Germinal center (tissue), 1 donor: ENCODE measurements at places on chromosomes 2 and 18.

DNA sequence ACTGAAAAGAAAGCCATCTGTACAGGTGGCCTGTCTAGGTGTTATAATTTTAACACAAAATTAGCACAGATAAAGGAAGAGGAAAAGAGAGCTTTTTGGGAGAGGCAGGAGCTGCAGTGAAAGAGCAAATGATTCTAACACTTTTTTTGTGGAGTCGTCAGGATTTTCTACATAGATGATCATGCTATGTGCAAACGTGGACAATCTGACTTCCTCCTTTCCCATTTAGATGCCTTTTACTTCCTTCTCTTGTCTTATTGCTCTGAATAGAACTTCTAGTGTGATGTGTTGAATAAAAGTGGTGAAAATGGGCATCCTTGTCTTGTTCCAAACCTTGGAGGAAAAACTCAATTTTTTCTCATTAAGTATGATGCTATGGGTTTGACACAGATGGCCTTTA is 334.5 kb downstream of the NBAS start:
- DNase-seq, result no peak

- no peak for DNase-seq
Observed at GRCh38 chr18:79518683-79519128, 123.0 kb downstream of the NFATC1 start.

- no peak for DNase-seq
Observed at GRCh38 chr2:14826518-14826917, 194.0 kb downstream of the LRATD1 start.

GRCh38 chr2:238866656-238867277 is 18.9 kb downstream of the TWIST2 start:
- no peak for DNase-seq

- no peak for DNase-seq
Observed at GRCh38 chr2:126029316-126029715, 626.6 kb upstream of the GYPC start.

DNA sequence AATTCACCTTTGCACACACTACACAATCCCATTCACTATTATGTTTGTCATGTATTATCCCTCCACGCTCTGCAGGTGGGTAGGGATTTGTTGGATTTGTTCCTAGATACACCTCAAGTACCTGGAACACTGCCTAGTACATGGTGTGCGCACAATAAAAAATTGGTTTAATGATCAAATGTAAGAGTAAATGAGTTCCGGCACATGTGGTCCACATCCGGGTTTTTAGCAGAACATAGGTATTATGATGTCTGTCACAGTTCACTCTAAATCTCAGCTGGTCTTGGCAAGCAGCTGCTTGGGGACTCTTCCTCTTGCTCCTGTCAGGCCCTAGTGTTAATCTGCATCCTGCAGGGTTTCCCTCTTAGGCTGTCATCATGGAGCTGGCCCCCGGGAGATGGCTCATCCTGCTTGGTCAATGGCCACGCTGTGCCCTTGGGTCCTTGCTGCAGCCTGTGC is 21.8 kb upstream of the IL1R1 start:
- DNase-seq, result no peak

GRCh38 chr18:63177259-63177658 is 142.3 kb downstream of the BCL2 start:
- DNase-seq, result no peak

DNA sequence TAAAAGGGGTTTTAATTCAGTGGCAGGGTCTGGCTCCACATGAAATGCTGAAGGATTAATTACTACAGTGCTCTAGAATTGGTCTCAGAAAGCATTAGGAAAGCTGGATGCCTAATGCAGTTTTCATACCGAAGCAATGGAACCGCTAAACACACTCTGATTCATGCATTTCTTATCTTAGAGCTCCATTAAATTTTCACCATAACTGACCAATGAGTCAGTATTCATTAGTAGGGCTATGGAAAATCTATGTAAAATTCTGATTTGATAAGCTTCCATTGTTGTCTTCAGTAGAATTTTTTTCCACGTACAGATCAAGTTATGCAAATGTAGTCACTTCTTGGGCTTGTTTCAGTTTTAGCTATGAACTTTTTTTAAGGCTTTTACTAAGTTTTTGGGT is 359.9 kb downstream of the ARHGAP15 start:
- DNase-seq, result no peak

GRCh38 chr2:40962026-40962425 is 510.1 kb upstream of the SLC8A1 start:
- no peak for DNase-seq

DNA sequence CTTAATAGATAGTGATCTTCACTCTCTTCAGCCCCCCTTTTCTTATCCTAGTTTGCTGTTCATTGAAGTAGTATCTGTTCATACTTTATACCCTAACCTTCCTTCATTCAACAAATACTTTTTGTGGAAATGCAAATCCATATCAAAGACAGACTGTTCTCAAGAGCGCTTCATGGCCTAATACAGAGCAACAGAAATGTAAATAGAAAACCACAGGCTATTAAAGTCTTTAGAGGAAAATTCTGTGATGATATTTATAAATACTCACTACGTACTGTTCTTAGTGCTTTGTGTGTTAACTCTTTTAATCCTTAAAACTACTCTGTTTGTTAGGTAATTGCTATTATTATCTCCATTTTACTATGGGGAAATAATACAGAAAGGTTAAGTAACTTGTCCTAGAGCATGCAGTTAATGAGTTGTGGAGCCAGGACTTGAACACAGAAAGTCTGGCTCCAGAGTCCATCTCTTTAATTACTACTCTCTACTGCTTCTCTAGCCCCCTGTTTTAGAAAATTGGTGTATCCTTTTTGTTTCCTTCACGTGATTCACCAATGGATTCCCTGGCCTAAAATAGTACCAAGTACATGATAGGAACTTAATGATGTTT is 2.9 kb downstream of the MDH1 start:
- DNase-seq, result peak; percentile 9

DNA sequence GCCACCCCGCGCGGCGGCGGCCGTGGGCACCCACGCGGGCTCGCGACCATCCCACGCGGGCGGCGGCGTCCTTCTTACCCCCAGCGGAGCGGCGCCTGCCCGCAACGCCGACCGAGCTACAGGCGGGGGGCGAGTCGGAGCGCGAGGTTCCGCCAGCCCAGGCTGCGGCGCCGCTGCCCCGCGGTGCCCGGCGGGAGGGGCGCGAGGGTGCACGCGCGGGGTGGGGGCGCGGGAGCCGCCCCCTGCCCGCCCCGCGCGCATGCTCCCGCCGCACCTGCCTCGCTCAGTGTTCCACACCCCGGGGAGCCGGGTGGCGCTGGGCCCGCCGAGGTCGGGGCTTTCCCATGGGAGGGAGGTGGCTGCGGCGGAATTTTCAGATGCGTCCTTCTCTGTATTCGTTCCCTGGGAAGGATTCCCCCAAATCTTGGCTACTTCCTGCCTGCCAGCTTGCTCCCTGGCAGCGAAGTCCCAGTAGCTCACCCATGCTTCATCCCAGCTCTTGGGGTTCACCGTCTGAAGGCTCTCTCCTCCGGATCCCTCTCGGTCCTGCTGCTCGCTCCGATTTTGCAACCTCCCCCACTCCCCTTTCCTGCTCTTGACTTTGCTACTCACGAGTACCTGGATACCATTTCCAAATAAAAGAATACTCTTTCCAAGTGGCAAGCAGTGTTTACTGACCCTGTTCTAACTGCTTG is at the start of gene L3MBTL4:
TSS of gene L3MBTL4 (minus strand) at position 189 of the 695 bp plus-strand sequence. CDS start 103,286 bp downstream, outside the sequence.
- peak; percentile 30 for DNase-seq

- no peak for DNase-seq
Observed at GRCh38 chr18:46055838-46056230, 16.2 kb downstream of the PSTPIP2 start.

GRCh38 chr18:6444466-6445228 is 29.9 kb upstream of the L3MBTL4 start:
- DNase-seq, result no peak

- DNase-seq, result no peak
Observed at GRCh38 chr2:240983996-240984498, 14.4 kb upstream of the SNED1 start.

DNA sequence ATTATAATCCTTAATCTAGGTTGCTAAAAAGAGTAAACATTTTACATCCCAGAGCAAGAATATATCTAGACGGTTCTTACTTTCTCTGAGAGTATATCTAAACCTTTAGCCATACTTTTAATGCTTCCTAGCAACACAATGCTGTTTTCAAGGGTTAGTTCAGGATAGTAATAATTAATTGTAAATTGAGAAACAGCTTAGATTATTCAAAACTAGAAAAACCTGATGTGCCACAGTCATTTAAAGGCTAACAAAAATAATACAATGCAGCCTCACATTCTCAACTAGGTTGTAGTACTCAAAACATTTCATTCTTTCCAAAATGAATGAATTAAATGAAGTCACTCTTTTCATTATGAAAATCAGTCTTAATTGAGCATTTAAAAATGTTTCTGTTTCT is 103.2 kb upstream of the OTX1 start:
- DNase-seq, result no peak

- peak; percentile 10 for DNase-seq
Observed at GRCh38 chr2:209771474-209772289, at the start of gene UNC80. TSS of gene UNC80 (plus strand) at chr2:209771832. CDS start at chr2:209772073, 241 bp downstream.

GRCh38 chr2:135473567-135473966 is 57.5 kb downstream of the ZRANB3 start:
- DNase-seq, result peak; percentile 41

GRCh38 chr2:223536546-223536945 is 65.6 kb downstream of the SCG2 start:
- no peak for DNase-seq

DNA sequence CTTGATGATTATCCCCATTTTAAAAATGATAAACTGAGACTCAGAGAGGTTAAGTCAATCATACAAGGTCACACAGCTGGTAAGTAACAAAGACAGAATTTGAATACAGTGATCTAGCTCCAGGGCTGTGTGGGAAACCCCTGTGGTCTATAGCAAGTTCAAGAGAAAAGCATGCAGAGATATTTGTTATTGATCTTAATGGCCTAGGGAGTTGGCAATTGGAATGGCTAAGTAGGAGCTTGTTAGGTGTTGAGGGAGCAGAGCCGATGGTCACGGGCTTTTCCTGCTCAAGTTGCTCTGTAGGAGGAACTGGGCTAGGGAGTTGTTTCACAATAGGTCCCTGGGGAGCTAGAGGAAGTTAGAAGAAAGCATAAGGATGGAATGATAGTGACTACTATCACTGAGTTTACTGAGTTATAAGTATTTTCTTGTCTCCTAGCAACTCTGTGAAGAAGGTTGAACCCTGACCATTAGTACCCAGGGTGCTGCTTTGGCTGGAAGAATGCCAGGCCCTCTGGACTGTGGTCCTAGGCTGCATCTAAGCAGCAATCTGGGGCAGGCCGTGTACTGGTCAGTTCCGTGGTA is 30.0 kb downstream of the RNF125 start:
- DNase-seq, result no peak

DNA sequence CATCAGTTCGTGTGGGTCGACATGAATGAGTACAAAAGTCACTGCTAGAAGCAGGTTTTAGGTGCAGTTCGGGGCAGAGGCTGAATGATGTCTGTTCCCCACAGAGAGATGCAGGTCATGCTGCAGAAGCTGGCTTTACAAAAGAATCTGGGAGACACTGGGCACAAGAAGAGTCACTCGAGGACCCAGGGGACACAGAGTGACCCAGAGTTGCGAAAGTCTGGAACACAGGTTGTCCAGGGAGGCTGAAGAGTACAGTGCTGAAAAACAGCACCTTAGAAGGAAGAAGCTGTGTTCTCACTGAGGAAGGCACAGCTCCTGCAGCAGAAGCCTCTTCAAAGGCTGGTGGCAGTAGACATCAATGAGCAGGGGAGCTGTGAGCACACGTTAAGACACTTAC is 14.8 kb downstream of the CACNB4 start:
- DNase-seq, result no peak

GRCh38 chr2:135076556-135076955 is 24.5 kb downstream of the RAB3GAP1 start:
- DNase-seq, result no peak

DNA sequence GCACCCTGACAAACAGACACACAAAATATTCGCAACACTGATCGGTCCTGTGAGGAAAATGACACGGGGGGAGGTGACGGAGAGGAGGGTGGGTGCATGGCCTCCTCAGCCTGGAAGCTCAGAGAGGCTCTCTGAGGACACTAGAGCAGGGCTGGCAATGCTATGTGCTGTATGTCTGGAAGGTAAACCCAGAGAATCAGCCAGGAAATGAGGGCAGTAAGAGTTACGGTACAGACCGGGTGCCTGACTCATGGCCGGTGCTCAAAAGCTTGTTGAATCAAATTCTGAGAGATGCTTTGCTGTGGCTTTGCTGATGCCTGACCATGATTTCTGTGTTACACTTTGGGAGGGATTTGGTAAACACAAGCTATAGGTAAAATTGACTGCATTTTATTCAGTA is 81.9 kb downstream of the CCDC93 start:
- no peak for DNase-seq

- peak; percentile 51 for DNase-seq
Observed at GRCh38 chr2:208373460-208374089, 33.0 kb upstream of the PTH2R start.

- no peak for DNase-seq
Observed at GRCh38 chr2:207399301-207399700, 130.5 kb upstream of the CREB1 start.

GRCh38 chr2:160516547-160517365 is 23.1 kb upstream of the RBMS1 start:
- no peak for DNase-seq

GRCh38 chr2:198374375-198375082 is 570.1 kb downstream of the PLCL1 start:
- DNase-seq, result peak; percentile 14

GRCh38 chr2:146481629-146482028 is 1363.2 kb upstream of the ACVR2A start:
- DNase-seq, result no peak

DNA sequence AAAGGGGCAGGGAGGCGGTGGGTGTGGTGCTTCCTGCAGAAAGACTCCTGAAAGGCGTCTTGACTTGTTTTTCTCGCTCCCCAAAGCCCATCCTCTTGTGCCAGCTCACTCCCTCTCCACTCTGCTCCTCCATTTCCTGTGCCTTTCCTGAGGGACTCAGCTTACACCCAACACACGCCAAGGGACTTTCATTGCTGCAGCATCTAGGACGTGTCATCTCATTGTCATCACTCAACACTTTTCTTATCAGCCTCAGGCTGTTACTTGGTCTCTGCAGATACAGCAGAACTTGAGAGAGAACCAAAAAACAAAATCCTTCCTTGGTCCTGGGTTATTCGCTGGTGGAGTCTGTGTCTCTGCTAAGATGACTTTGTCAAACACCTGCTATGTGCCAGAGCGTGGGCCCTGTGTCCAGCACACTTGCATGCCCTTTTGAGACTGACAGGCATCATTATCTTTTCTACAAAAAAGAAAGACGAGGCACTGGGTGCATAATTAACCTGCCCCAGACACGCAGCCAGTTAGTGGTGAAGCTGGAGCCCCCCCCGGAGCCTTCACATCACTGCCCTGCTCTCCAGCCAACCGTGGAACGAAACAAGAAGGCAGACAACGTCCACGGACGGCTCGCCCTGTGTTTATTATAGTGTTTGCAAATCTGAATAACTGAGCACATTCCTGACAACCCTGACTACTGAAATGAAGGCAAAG is 261.7 kb upstream of the HDAC4 start:
- no peak for DNase-seq

DNA sequence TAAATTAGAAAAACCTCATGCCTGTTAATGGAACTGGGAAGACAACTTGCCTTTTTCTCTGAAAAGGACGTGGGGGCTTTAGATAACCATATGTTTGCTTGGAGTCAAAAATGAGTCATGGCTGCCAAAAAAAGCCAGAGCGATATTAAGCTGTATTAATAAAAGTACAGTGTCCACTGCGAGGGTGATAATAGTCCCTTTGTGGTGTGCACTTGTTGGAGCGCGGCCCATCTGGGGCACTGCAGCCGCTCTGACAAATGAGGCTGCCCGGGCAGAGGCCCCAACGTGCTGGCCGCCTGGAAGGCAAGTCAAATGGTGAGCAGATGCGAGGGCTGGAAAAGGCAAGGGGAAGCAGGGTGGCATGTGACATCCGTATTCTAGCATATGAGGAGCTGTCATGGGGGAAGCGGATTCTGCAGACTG is 103.3 kb upstream of the NCK2 start:
- DNase-seq, result no peak
